ENCODE measurements at places on chromosomes 12 and 14. TPM values are rescaled to one million over a fixed set of nuclear protein-coding genes. Genes with fewer than 3 reads are reported as not detected.

DNA sequence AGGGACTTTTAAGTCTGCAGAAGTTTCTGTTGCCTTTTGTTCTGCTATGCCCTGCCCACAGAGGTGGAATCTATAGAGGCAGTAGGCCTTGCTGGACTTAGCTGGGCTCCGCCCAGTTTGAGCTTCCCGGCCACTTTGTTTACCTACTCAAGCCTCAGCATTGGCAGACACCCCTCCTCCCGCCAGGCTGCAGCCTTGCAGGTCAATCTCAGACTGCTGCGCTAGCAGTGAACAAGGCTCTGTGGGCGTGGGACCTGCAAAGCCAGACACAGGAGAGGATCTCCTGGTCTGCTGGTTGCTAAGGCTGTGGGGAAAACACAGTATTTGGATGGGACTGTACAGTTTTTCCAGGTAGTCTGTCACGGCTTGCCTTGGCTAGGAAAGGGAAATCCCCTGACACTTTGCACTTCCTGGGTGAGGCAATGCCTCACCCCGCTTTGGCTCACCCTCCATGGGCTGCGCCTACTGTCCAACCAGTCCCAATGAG, 43.7 kb downstream of the CCDC59 start:
- H3K36me3 ChIP-seq: no peaks in the 10 kb centered on the region
- DNase-seq: no peak
- H3K27ac ChIP-seq: no peak overlapping the region
- H3K4me1 ChIP-seq: no peaks in the 10 kb centered on the region

The PDE3A gene
- 275 TPM for total RNA-seq

DNA sequence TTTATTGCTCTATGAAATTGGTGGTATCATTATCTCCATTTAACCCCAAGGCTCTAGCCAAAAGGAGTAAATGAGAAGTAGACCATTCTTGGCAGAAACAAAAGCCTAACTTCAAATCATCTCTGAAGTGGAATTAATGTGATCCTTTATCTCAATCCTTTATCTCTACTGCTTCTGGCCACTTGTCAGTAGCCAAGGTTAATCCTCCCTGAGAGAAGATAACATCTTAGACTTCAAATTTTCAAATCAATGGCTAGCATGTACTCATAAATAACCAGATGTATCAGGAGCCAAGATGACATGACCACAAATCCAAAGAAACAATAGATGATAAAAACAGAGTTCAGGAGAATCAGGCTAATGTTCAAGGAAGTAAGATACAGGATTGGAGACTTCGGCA, 123.1 kb upstream of the RASSF8 start:
- no peaks in the 10 kb centered on the region for H3K27me3 ChIP-seq
- no peaks in the 10 kb centered on the region for H3K4me1 ChIP-seq
- no peak overlapping the region for H3K4me3 ChIP-seq
- no peak overlapping the region for H3K27ac ChIP-seq
- H3K36me3 ChIP-seq: no peaks in the 10 kb centered on the region

DNA sequence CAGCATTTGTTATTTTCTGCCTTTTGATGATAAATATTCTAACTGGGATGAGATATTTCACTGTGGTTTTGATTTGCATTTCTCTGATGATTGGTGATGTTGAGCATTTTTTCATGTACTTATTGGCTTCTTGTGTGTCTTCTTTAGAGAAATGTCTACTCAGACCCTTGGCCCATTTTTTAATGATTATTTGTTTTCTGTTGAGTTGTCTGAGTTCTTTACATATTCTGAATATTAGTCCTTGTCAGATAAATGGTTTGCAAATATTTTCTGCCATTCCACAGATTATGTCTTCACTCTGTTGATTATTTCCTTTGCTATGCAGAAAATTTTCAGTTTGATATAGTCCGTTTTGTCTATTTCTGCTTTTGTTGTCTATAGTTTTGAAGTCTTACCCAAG, 317.0 kb downstream of the CEP128 start:
- DNase-seq: no peak
- no peak overlapping the region for H3K4me3 ChIP-seq
- no peaks in the 10 kb centered on the region for H3K36me3 ChIP-seq
- H3K4me1 ChIP-seq: no peaks in the 10 kb centered on the region
- H3K27me3 ChIP-seq: no peaks in the 10 kb centered on the region

DNA sequence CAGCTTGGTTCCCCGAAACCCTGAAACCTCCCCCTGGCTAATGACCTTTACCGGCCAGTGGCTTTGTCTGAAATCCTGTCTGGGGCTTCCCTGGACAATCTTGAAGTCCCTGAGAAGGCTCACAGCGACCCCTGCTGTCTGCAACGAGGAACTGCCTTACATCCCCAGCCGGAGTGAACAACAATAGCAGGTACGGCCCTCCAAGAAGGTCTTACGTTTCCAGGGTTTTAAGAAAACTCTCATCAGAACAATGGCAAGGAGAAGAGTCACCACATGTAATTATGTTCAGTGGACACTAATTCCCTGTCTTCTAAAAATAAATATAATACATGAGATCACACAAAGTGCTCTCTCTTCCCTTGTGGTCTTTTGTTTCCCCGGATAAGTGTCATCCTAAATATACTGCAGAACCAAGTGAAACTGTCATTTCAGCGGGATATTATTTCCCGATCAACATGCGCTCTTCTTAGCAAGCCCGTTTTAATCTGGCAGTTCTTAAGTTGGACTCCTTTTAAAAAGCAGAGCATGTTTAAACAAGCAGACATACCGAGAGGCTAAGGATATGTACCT, 53.3 kb downstream of the RBM19 start:
- no peaks in the 10 kb centered on the region for H3K27me3 ChIP-seq
- no peak overlapping the region for H3K27ac ChIP-seq
- H3K4me1 ChIP-seq: no peaks in the 10 kb centered on the region

GRCh38 chr12:28507867-28508266, 317.6 kb downstream of the CCDC91 start:
- no peak for DNase-seq
- no peaks in the 10 kb centered on the region for H3K4me1 ChIP-seq
- no peaks in the 10 kb centered on the region for H3K27me3 ChIP-seq
- no peak overlapping the region for H3K27ac ChIP-seq
- no peak overlapping the region for H3K4me3 ChIP-seq

The C3AR1 gene
- total RNA-seq: 1.8 TPM

The EIF2B1 gene
- total RNA-seq: 76.7 TPM

The CARMIL3 gene
- 0.16 TPM for total RNA-seq

DNA sequence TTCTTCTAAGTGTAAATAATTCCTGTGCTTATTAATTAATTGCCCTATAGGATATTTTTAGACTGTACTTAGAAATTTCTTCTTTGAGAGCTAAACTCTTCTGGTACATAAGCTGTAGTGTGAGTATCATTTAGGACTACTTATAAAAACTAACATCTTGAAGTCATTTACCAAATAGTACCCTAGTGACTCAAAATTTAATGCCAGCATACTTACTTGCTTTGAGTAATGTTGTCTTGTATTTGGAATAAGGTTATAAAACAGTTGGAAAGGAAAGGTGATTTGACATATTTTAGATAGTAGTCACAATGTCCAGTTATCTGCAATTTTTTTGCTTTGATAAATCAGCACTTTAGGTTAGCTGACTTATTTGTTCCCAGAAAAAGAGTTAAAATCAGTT, 39.1 kb downstream of the SPATA7 start:
- H3K27ac ChIP-seq: no peak overlapping the region
- H3K4me1 ChIP-seq: no peaks in the 10 kb centered on the region
- no peak for DNase-seq
- H3K4me3 ChIP-seq: no peak overlapping the region
- H3K36me3 ChIP-seq: no peaks in the 10 kb centered on the region

The PLEKHG7 gene
- total RNA-seq: not detected

The ACADS gene
- total RNA-seq: 56.7 TPM

GRCh38 chr12:58576916-58577315, 343.4 kb downstream of the LRIG3 start:
- DNase-seq: no peak
- no peaks in the 10 kb centered on the region for H3K4me1 ChIP-seq
- no peak overlapping the region for H3K27ac ChIP-seq

The USP44 gene
- total RNA-seq: not detected

GRCh38 chr14:56816574-56817391, 6.5 kb upstream of the OTX2 start:
- no peak overlapping the region for H3K4me3 ChIP-seq
- no peak overlapping the region for H3K27ac ChIP-seq
- peaks cover 80% of the 10 kb centered on the region for H3K27me3 ChIP-seq

The BATF gene
- total RNA-seq: 1.3 TPM

Data from heart left ventricle (tissue), 16 donors.